Common myeloid progenitor, CD34-positive (primary cell): ENCODE measurements at places on chromosomes 7 and 10.

DNA sequence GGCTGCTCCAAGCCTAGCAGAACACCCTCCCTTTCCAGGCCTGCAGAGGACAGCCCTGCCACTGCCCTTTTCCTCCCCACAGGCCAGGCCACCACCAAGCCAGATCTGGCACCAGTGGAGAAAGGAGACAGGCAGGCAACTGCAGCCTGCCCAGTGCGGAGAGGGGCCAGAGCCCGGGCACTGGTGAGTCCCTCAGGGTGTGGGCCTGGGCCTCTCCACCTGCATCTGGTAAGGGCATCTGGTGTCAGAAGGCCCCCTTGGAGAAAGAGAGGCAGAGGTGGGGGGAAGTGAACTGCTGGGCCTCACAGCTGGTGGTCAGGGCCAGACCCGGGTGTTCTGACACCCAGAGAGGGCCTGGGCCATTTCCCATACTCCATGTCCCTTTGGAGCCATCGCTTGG, 27.9 kb downstream of the ZNF783 start:
- no peaks in the 10 kb centered on the region for H3K27me3 ChIP-seq
- H3K4me3 ChIP-seq = no peak overlapping the region
- no peaks in the 10 kb centered on the region for H3K36me3 ChIP-seq
- H3K4me1 ChIP-seq = peaks cover 11% of the 10 kb centered on the region
- H3K27ac ChIP-seq = no peak overlapping the region

DNA sequence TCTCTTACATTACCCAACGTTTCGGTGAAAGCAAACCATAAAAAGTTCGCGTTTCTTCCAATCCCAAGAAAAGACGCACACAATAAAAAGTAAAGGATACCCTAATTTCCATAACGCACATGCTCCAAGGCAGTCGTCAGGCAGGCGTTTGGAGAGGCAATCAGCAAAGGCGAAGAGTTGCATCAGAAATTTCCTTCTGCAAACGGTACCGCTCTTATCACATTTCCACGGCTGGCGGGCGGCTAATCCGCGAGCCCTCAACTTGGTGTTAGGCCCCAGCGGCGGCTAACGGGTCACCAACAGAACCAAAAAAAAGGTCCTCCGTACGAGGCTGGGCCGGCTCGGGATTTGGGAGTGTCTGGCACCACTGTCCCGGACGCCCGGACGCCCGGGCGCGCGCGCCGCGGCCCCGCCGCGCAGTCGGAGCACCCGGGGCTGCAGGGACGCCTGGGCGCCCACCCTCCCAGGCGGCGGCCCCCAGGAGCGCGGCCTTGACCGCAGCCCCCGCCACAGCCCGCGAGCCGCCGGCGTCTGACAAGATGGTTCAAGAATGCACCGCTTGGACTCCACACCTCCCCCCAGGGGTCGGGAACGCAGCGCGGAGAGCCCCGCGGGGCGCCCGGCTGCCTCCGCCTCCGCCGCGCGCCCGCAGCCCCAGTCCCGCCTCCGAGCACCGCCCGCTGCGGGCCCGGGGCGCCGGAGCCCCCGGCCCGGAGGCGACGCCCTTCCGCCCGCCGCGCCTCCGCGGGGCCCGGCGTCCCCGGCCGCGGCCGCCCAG, 9.8 kb upstream of the GRB10 start:
- no peaks in the 10 kb centered on the region for H3K36me3 ChIP-seq
- H3K4me1 ChIP-seq = peaks cover 14% of the 10 kb centered on the region
- peak overlapping the region; percentile 65 for H3K4me3 ChIP-seq
- peaks cover 5% of the 10 kb centered on the region for H3K27me3 ChIP-seq
- peak overlapping the region; percentile 33 for H3K27ac ChIP-seq
- DNase-seq = peak; percentile 71

- no peaks in the 10 kb centered on the region for H3K27me3 ChIP-seq
- no peak for DNase-seq
- no peaks in the 10 kb centered on the region for H3K36me3 ChIP-seq
- no peak overlapping the region for H3K4me3 ChIP-seq
These were observed 58.9 kb upstream of the PPP1R9A start for GRCh38 chr7:94848531-94848930.

GRCh38 chr7:67426654-67427053, 430.0 kb downstream of the TYW1 start:
- H3K36me3 ChIP-seq = no peaks in the 10 kb centered on the region
- H3K4me3 ChIP-seq = no peak overlapping the region
- H3K4me1 ChIP-seq = no peaks in the 10 kb centered on the region

GRCh38 chr7:106864298-106865081, 592 bp upstream of the PIK3CG start:
- H3K4me3 ChIP-seq = peak overlapping the region; percentile 97
- peak overlapping the region; percentile 81 for H3K27ac ChIP-seq
- peaks cover 43% of the 10 kb centered on the region for H3K4me1 ChIP-seq
- DNase-seq = peak; percentile 71
- H3K36me3 ChIP-seq = peaks cover 9% of the 10 kb centered on the region
